ENCODE measurements at places on chromosomes 3 and 15.

GRCh38 chr15:67826717-67827561 is 1.6 kb downstream of the SKOR1 start:
- no peak for DNase-seq

DNA sequence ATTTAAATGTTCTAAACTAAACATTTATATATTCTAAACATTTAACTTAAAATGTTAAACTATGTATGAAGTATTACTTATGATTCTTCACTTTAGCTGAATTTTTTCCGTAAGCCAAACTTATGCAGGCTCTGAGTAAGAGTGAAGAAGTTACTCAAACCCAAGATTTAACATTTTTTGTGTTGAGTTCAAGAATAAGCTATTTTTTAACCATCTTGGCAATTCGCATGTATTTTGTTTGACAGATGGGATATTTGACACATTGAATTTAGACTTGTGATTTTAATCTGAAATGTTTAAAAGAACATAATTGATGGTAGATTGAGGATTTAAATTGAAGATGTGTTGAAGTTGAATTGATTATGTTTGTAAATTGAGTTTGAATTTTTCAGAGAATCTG is 14.6 kb upstream of the PPP2R3A start:
- DNase-seq: no peak

- DNase-seq: no peak
Observed at GRCh38 chr3:81965696-81966095, 204.3 kb upstream of the GBE1 start.

DNA sequence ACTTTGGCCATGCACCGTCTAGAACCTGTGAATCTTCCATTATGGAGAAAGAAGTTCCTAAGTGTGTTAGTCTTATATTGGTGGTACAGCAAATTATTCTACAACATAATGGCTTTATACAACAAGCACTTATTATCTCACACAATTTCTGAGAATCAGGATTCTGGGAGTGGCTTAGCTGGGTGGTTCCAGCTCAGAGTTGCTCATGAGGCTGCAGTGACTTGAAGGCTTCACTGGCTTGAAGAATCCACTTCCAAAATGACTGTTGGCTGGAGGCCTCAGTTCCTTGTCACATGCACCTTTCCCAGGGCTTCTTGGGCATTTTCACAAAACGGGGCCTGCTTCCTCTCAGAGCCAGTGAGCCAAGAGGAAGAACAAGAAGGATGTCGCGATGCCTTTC is 82.3 kb upstream of the RNF7 start:
- DNase-seq: no peak

DNA sequence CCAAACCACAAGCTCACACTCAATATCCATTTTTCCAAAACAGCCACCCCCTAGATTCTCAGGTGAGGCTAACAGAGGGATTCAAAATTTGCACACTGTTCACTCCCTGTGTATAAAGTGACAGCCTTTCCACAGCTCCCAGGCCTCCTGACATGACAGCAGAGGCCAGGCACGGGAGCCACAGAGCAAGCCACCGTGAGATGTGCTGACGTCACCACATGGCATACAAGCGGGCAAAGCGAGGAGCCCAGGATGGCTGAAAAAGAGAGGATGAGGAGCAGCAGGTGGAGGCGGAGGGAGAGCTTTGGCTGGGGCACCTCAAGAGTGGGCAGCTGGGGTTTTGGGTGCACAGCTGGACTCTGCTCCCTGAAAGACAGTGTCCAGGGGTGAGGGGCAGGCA is 27.1 kb downstream of the EHD4 start:
- DNase-seq: no peak

- DNase-seq: no peak
Observed at GRCh38 chr3:89227218-89227617, 119.8 kb downstream of the EPHA3 start.
